Neural progenitor cell (in vitro differentiated cells): ENCODE measurements at places on chromosomes 16 and 17. TPM values are rescaled to one million over a fixed set of nuclear protein-coding genes. Genes with fewer than 3 reads are reported as not detected.

GRCh38 chr17:41625602-41626001 is 1.2 kb upstream of the KRT17 start:
- no peaks in the 10 kb centered on the region for H3K36me3 ChIP-seq
- H3K27me3 ChIP-seq: no peaks in the 10 kb centered on the region
- H3K27ac ChIP-seq: no peak overlapping the region
- H3K4me3 ChIP-seq: no peak overlapping the region
- peaks cover 4% of the 10 kb centered on the region for H3K4me1 ChIP-seq

DNA sequence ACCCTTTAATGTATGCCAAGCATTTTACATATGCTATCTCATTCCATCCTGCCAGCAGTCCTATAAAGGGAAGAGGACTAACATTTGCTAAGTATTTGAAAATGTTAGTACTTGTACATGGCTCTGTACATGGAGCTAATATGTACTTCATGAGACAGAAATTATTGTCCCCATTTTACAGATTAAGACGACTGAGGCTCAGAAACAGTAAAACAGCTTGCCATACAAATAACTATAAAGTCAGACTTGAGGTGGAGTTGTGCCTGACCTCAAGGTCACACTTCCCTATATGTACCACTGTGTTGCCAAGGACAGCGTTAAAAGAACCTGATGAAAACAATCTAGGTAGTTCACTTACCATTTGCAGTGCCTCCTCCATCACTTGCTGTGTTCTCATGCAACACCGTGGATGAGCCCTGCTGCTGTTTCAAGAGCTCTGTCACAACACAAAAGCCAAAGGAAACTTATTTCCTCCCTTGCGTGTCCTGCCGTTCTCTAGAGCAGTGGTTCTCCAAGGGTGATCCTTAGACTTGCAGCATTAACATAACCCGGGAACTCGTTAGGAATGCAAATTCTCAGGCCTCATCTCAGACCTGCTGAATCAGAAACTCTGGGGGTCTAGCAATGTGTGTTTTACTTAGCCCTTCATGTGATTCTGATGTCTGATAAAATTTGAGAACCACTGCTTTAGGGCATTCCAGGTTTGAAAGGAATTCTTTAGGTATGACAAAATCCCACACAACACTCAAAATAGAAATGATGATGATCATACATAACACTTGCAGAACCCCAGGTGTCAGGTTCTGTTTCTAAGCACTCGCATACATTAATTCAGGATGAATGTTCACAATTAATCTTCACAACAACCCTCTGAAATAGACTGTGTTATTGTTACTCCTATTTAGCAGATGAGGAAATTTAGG is 51.2 kb upstream of the MTMR4 start:
- H3K4me1 ChIP-seq: no peaks in the 10 kb centered on the region
- no peaks in the 10 kb centered on the region for H3K36me3 ChIP-seq
- H3K27me3 ChIP-seq: no peaks in the 10 kb centered on the region
- H3K4me3 ChIP-seq: no peak overlapping the region
- H3K27ac ChIP-seq: no peak overlapping the region
- no peak for DNase-seq

- H3K36me3 ChIP-seq: no peaks in the 10 kb centered on the region
- peak within 1 kb of the TSS; percentile 66 for H3K4me3 ChIP-seq
- peaks cover 5% of the 10 kb centered on the region for H3K4me1 ChIP-seq
These were observed at the start of gene TBX21 for GRCh38 chr17:47733047-47733673. Gene TBX21 (plus strand): TSS chr17:47733236. CDS start chr17:47733455, 219 bp downstream.

DNA sequence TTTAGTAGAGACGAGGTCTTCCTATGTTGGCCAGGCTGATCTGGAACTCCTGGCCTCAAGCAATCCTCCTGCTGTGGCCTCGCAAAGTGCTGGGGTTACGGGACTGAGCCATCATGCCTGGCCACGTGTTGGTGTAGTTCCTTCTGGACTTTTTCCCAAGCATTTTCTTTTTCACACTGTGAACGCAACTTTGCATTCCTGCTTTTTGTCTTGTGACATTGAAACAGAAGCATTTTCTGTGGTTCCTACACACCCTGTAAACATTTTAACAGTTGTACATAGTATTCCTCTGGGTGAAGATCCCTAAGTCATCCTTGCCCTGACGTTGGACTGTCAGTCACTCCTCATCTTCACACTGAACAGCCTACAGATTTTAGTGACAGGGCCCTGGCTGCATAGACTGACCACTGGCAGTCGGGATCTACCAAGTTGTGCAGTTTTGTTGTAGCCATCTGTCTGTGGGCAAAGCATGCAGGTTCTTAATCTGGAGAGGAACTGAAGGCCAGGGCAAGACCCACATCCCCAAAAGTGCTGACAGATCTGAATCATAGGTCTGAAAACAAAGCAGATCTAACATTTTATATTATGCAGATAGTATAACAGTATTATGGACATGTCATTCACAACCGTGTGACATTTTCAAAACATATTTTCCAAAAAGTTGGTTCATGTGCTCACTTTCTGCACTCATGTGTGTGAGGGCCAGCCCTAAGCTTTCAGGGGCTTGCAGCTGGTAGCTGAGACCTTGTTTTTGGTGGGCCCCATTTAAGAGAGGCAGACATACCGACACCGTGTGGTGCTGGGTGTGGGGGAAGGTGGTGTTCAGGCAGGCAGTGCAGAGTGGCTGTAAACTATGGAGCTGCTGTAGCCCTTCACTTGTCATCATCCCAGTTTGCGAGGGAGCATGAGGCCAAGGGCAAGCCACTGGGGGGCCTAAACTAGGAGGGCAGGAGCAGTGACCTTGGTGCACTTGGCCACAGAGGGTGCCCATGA is 59.9 kb downstream of the EPN2 start:
- DNase-seq: no peak
- H3K4me3 ChIP-seq: no peak overlapping the region
- peaks cover 20% of the 10 kb centered on the region for H3K4me1 ChIP-seq

DNA sequence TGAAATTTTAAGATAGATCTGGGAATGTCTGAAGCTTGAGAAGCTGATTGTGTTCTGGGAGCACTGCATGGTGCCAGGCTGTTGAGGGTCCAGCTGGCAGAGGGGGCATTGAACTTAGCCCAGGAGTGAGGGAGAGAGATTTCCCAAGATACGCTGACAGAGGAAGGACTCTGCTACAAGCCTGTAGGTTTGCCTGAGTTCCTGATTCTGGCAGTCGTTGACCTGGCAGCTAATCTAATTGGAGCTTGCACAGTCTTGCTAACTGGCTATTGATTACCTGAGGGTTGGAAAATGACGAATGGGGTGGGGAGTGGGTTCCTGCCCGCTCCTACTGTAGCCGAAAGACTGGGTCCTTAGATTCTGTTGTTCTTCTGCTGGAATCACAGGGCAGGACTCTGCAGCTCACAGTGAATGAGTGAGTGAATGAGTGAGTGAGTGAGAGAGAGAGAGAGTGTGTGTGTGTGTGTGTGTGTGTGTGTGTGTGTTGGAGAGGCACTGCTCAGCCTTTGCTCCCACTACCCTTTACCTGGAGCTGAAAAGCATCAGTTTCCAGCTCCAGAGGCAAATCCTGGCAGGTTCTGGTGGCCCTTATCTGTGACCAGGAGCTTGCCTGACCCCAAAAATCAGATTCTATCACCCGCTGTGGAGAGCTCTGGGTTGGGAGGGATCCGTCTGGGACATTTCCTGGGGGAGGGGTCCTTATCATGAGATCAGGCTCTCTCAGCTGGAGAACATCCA is 16.7 kb downstream of the CTRL start:
- no peak overlapping the region for H3K27ac ChIP-seq
- H3K36me3 ChIP-seq: no peaks in the 10 kb centered on the region
- H3K27me3 ChIP-seq: no peaks in the 10 kb centered on the region
- no peaks in the 10 kb centered on the region for H3K4me1 ChIP-seq
- no peak for DNase-seq
- no peak overlapping the region for H3K4me3 ChIP-seq

- H3K27me3 ChIP-seq: no peaks in the 10 kb centered on the region
- no peak for DNase-seq
- H3K4me3 ChIP-seq: no peak overlapping the region
- no peaks in the 10 kb centered on the region for H3K4me1 ChIP-seq
These were observed 29.4 kb downstream of the HLF start for GRCh38 chr17:55294042-55294751.

DNA sequence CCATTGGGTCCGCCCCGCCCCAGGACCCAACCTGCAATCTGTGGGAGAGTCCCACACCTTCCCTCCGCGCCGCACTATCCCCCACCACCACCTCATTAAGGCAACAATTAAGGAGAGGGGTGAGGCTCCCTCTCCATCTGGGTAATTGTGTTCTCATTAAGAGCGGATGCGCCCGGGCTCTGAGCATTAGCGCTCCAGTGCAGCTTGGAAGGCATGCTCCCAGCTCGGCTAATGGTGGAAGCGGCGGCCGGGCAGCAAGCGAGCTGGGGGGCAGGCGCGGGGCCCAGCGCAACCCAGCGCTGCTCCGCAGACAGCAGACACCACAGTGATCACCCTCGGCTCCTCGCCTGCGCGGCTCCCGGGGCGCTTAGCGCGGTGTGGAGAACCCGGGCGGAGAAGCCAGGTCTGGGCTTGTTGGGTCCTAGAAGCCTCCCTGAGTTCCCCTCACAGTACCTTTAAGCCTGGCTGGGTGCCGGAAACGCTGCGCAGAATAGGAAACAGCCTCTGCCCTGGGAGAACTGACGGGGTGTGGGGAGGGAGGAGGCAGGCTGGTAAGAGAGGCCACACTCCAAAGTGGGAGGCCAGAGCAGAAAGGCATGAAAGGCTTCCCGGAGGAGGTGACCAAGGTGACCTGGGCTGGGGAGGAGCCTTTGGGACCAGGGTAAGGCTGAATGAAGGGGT is 6.4 kb downstream of the CBLN1 start:
- H3K36me3 ChIP-seq: no peaks in the 10 kb centered on the region
- peak overlapping the region; percentile 32 for H3K4me3 ChIP-seq
- peak; percentile 77 for DNase-seq
- H3K27me3 ChIP-seq: peaks cover 100% of the 10 kb centered on the region
- no peak overlapping the region for H3K27ac ChIP-seq

DNA sequence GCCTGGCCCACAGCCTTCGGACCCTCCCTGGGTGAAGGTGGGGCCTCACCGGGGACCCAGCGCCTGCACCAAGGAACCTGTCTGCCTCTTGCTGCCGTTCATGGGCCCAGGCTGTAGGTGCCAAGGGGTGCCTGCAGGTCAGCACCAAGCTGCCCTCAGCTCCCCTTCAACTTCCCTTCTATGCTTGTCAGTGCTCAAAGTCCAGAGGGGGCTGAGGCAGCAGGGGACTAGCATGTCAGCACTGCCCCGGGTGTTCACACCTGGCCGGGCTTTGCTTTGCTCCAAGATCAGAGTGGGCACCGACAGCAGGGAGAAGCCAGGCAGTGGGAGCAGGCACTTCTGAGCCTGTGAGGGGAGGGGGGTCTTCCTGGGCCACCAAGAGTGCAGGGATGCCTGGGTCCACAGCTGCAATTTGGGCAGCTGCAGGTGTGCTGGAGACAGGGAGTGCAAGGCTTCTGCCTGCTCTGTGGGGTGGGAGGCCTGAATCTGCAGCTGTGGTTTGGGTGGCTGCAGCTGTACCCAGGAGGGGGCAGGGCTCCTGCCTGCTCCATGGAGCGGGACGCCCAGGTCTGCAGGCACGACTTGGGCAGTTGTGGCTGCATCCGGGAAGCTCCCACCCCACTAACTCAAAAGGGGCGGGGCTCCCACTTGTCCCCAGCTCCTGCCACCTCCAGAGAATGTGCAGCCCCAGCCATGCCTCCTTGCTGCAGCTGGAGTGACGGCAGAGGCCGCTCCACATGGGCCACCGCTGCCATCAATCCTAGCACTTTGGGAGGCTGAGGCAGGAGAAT is 27.6 kb upstream of the PRM1 start:
- peaks cover 6% of the 10 kb centered on the region for H3K4me1 ChIP-seq
- no peaks in the 10 kb centered on the region for H3K27me3 ChIP-seq
- H3K4me3 ChIP-seq: no peak overlapping the region
- H3K27ac ChIP-seq: no peak overlapping the region
- H3K36me3 ChIP-seq: no peaks in the 10 kb centered on the region

DNA sequence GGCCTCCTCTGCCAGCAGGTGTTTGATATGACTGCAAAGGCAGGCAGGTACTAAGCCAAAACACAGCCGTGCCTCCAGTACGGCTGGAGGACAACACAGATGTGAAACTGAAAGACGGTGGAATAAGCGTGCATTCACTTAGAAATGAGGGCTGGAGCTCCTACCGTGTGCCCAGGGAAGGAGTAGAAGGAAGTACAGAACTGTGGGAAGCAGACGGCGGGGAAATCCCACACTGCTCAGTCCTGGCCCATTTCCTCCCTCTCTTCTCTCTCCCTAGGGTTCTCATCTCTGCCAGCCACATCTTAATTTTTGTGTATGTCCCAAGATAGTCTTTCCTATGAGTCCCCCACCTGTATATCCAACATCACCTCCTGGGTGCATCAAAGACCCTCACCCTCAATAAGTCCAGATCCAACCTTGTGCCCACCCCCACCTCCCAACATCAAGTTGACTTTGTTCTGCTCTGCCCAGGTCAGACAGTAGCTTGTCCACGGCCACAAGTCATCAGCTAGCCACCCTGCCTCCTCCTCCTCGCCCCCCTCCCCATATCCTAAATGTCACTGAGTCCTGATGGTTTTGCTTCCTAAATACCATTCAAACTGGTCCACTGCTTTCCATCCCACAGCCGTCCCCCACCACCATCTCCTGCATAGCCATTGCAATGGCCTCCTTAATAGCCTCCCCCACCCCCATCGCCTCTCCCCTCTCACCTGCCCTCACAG is 77.1 kb upstream of the RPL38 start:
- no peaks in the 10 kb centered on the region for H3K27me3 ChIP-seq
- no peaks in the 10 kb centered on the region for H3K36me3 ChIP-seq
- H3K27ac ChIP-seq: no peak overlapping the region
- no peak overlapping the region for H3K4me3 ChIP-seq

DNA sequence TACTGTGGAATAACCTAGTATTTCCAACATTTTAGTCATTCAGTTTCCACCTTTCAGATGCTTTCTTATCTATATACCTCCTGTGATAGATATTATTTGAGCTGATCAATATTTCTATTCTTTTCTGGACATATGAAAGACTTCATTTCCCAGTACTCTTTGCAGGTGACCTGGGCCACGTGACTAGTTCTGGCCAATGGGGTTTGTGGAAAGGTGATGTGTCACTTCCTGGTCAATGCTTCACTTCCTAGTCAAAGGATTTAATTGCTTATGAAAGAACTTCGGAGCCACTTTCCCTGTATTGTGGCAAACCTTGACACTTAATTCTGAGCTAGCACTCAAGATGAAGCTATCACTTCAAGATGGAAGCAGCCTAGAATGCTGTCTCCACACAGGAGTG is 248.9 kb upstream of the FOXF1 start:
- H3K36me3 ChIP-seq: no peaks in the 10 kb centered on the region
- H3K4me1 ChIP-seq: no peaks in the 10 kb centered on the region
- H3K4me3 ChIP-seq: no peak overlapping the region
- DNase-seq: no peak

The TNRC6C gene
- 11.4 and 14.9 TPM in 2 replicates for total RNA-seq

The TP53TG3 gene
- total RNA-seq: not detected in 2 replicates

The NLRC5 gene
- not detected in 2 replicates for total RNA-seq

The STH gene
- not detected in 2 replicates for total RNA-seq

The SCARF1 gene
- 1.1 TPM in 1 of 2 replicates, not detected in the other for total RNA-seq

The KRT33A gene
- not detected in 2 replicates for total RNA-seq

The CCL17 gene
- not detected in 2 replicates for total RNA-seq

The TMEM92 gene
- total RNA-seq: 1.8 and 4.4 TPM in 2 replicates
